ENCODE measurements at places on chromosomes 16 and 17. TPM values are rescaled to one million over a fixed set of nuclear protein-coding genes. Genes with fewer than 3 reads are reported as not detected.

The KRT24 gene
- total RNA-seq: not detected

The CTRB1 gene
- not detected for total RNA-seq

The BCKDK gene
- total RNA-seq: 9.8 TPM

The NOD2 gene
- 1.0 TPM for total RNA-seq

The USP43 gene
- total RNA-seq: 0.13 TPM

The UMOD gene
- total RNA-seq: not detected

The SHCBP1 gene
- total RNA-seq: 16.8 TPM

The CCL1 gene
- total RNA-seq: not detected

The OTOP3 gene
- total RNA-seq: not detected

The KCNJ16 gene
- not detected for total RNA-seq

The EPOP gene
- 0.90 TPM for total RNA-seq

The CX3CL1 gene
- 4.0 TPM for total RNA-seq

The CACNA1H gene
- total RNA-seq: under 0.01 TPM
